Thoracic aorta endothelial cell (primary cell): ENCODE measurements at places on chromosomes 2 and 18. TPM values are rescaled to one million over a fixed set of nuclear protein-coding genes. Genes with fewer than 3 reads are reported as not detected.

GREB1L gene
- total RNA-seq, result 1.1 and 1.7 TPM in 2 replicates

MPP4 gene
- 8.2 and 15.8 TPM in 2 replicates for total RNA-seq

PAIP2B gene
- 0.53 and 1.2 TPM in 2 replicates for total RNA-seq

TMEM247 gene
- not detected in 2 replicates for total RNA-seq

ADAM23 gene
- 9.0 and 11.2 TPM in 2 replicates for total RNA-seq

PLCD4 gene
- total RNA-seq, result 0.79 and 2.3 TPM in 2 replicates

FSHR gene
- total RNA-seq, result not detected in 2 replicates

CFAP221 gene
- total RNA-seq, result 0.27 TPM in 1 of 2 replicates, not detected in the other

CCBE1 gene
- total RNA-seq, result 1.0 and 2.5 TPM in 2 replicates

BOD1L2 gene
- not detected in 2 replicates for total RNA-seq

SSB gene
- total RNA-seq, result 171 and 181 TPM in 2 replicates

CXCR4 gene
- total RNA-seq, result 93.5 and 126 TPM in 2 replicates

PPP1R1C gene
- 0.43 and 0.53 TPM in 2 replicates for total RNA-seq

PAX3 gene
- total RNA-seq, result not detected in 2 replicates

MYO7B gene
- 0.14 TPM in 1 of 2 replicates, not detected in the other for total RNA-seq

NDUFAF7 gene
- total RNA-seq, result 16.1 and 17.1 TPM in 2 replicates

RNF125 gene
- total RNA-seq, result 1.5 and 1.6 TPM in 2 replicates

DUSP11 gene
- total RNA-seq, result 42.6 and 45.9 TPM in 2 replicates
